ENCODE measurements at places on chromosomes 12 and 14.

DNA sequence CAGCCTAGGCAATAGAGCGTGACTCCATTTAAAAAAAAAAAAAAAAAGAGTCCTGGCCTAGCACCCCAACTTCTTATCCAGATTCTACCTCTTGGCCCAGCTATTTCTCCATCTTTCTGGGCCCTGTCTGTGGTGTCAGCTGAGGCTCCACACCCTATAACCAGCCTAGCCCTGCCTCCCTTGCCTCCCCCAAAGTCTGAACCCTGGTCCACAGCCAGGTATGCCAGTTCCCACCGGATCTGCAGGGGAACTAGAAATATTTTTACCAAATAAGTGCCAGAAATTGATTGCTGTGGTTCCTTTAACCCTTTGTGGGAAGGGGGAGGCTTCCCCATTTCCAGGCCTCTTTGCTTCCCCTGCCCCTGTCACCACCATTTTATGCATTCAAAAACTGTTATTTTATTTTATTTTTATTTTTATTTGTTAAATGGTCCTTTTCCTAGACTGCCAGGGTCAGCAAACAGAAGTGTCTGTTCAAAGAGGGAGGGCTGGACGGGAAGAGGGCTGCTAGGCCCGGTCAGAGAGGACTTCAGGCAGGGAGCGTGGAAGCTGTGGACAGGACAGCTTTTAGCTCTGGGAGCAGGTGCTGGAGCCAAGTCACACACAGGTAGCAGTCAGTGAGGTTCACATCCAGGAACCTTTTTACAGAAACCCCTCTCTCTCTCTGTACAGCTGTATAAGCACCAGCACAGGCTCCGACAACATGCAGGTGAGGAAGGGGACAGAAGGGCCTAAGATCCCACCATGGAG is 23.2 kb downstream of the TTC9 start:
- DNase-seq = no peak

DNA sequence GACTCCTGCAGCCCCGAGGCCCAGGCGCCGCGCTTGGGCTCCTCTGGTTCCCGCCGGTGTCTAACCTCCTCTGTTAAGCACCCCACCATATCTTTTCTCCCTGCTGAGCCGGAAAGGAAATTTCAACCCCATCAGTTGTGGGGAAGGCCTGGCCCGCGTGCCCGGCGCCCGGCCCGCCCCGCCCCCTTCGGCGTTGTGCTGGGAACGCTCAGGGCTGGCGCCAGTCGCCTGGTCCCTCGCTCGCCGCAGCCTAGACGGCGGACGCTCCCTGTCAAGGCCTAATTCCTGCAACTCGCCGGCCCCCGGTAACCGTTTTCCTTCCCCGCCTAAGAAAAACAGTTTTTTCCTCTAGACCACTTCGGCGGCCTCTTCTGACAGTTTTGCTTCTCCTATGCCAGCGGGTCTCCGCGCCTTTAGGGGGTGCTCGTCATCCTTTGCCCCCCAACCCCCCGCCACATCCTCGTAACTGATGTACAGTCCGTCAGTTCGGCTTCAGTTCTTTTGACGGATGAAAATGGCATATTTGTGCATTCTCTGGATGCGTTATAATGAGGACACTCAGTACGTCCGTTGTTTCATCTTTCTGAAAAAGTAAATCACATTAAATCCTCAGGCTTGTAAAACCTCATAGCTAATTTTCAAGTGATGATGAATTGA is 506 bp upstream of the NAP1L1 start:
- DNase-seq = no peak

- DNase-seq = no peak
Measured at GRCh38 chr12:3097186-3097804, 20.1 kb downstream of the TSPAN9 start.

GRCh38 chr12:20211541-20211940 is 156.8 kb upstream of the PDE3A start:
- no peak for DNase-seq

- DNase-seq = no peak
Measured at GRCh38 chr12:72135021-72135301, 137.2 kb upstream of the TRHDE start.

- DNase-seq = no peak
Measured at GRCh38 chr14:54702014-54702491, 135.1 kb downstream of the SAMD4A start.

DNA sequence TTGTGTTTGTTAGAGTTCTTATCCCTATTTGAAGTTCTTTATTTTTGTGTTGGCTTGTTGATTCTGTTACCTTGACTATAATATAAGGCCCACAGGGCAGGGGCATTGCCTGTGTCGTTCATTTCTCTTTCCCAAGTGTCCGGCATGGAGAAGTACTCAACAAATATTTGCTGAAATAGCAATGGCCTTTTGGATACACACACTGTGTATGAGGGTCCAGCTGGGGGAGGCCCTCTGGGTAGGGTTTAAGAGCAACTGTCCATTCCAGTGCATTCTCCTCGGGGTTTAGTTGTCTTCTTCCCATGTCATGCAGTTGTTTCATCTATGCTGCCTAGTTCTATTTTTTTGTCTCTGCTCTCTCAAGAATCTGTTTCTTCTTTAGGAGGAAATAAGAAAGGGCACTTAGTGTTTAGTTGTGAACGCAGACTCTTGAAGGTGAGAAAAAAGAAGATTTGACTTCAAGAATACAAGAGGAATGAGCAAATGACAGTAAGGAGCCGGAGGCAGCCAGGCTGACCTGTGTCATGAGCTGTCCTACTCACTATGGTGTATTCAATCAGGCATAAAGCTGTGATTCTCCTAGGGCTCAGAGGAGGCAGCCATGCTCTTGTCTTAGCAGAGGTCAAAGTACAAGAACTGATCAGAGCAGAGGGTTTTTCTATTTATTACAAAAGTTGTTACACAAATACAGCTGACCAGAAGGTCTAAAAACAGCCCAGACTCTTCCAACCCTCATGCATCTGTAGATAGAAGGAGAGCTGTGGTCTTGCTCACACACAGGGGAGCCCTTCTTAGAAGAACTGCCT is 10.2 kb downstream of the ERG28 start:
- DNase-seq = no peak

GRCh38 chr14:22622255-22622654 is 21.9 kb downstream of the OR6J1 start:
- no peak for DNase-seq

DNA sequence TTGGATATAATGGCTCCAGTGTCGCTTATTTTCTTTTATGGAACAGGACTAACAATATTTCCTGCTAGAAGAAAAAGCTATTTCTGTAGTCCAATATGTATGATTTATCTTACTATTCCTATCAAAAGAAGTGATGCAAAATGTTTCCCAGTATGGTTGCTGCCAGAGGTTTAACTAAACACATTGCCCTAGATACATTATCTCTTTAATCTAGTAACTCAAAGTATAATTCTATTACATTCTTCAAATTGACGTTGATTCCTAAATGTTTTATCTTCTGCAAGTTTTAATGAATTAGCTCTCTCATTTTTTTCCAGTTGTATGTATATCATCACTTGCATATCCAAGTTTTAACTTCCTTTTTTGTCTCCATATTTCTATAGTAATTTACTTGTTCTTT is 28.2 kb downstream of the GYS2 start:
- DNase-seq = no peak

DNA sequence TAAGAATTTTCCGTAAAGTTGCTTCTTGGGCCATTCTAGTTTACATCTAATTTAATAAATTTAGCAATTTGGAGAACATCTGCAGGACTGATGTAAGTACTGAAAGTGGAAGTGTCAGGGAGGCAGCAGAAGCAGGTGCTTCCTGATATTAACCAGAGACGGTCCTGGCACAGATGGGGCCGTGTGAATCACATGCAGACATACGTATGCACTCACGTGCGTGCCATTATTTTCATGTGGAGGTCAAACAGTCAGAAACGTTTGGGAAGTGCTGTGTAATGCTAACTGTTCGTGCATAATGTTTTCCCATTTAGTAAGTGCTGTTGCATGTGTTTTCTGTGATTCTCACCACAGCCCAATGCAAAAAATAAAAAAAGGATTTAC is 87.8 kb upstream of the DYNC1H1 start:
- DNase-seq = no peak

- DNase-seq = no peak
Measured at GRCh38 chr12:25785134-25785533, 173.3 kb upstream of the RASSF8 start.

DNA sequence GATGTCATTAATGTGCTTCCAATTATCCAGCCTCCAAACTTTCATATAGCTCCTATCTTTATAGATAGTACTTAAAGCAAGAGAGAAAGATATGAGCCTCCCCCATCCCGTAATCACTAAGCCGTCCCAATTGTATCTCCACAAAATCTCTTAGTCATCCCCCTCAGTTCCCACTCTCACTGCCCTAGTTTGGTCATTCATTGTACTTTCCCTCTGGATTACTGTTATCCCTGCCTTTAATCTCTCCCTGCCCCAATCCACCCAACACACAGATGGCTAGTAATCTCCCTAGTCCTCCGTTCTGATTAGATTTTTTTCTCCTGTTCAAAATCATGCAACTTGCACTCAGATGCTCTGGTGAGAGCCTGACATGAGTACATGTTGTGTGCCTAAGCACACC is 5.4 kb upstream of the BCAT1 start:
- no peak for DNase-seq

DNA sequence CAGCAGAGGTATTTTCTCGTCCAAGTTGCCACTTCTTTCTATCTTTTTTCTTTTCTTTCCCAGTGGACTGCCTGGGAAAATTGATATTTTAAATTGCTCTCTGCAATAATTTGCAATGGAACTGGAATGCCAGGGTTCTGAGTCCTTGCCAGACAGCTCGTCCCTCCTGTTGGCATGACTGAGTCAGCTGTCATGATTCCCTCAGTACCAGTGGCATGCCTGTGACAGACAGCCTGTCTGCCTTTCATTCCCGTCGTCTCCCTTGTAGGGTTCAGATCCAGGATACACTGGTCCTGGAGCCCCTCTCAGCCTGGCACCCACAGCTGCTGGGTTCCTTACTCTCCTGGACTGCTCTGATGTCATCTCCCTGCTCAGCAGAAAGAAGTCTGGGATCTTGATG is 84.8 kb downstream of the PTPN11 start:
- DNase-seq = no peak

DNA sequence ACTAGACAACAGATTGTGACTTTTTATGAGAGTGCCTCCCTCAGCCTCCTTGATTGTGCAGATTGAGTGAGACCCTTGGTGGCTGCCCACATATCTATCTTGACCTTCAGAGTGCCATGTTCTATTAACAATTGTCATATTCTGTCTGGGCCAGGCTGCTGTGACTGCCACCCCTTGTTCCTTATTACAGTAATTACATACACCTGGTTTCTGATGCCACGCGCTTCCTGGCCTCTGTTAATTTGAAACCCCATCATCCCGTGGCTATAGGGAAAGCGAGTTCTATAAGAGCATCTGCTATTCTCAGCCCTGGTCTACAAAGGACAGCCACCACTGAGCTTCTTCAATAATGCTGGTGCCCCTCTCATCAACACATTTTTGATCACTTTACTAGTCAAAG is 228.7 kb downstream of the PCNX1 start:
- no peak for DNase-seq

GRCh38 chr14:90179357-90179756 is 77.0 kb upstream of the PSMC1 start:
- no peak for DNase-seq

- DNase-seq = no peak
Measured at GRCh38 chr14:62777510-62777909, 267.7 kb downstream of the KCNH5 start.

DNA sequence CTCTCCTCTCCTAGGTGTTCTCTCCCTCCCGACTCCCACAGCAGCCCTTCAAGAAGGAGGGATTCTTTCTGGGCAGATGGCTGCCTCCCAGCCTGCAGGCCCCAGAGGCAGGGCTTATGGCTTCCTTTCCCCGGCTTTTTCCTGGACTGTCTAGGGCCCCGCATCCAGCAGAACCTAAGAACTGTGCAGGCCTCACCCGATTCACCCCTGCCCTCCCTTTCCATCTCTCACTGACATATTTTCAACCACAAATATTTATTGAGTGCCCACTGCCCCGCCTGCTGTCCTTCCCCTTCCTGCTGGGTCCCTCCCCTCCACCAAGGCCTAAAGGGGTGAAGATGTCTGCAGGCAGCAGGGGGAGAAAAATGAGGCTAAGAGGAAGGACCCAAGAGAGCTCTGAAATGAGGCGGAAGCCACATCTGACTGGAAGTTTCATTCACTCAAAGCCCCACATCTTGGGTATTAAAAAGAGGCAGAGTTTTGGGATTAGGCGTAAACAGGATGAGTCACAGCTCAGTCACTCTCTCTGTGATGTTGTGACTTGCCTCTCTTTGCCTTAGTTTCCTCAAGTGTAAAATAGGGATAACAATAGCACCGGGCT is 2.9 kb downstream of the SCNN1A start:
- DNase-seq = peak; percentile 27

GRCh38 chr12:4037747-4038312 is 164.6 kb upstream of the PARP11 start:
- peak; percentile 20 for DNase-seq

- no peak for DNase-seq
Measured at GRCh38 chr14:101137234-101137633, 233.7 kb upstream of the RTL1 start.

GRCh38 chr14:72500234-72500838 is 393.6 kb downstream of the DPF3 start:
- no peak for DNase-seq

DNA sequence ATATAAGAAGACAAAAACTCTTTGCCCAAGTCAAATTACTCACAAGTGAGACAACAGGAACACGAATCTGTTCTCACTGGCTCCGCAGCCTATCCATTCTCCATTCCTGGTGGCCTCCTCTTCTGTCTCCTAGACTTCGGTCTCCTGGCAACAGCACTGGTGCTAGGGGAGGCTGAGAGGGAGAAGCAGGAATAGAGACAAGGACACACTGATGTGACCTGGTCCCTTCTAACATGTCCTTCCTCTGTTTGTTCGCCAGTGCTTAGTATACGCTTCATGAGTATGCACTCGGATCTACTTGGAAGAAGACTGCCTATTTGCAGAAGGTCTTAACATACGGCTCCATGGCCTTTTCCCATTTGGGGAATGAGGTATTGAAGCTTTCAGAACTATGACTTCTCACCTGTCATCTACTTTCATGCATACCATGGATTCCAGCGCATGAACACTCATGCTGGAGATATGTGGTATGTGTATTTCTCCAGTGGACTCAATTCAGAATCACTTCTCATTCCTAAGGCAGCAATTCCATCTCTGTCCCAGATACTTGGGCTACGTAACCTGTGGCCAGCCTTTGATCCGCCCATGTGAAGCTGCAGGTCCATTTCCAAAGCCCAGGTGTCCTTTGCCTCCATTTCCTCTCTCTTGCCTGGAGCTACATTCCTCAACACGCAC is 33.9 kb downstream of the BHLHE41 start:
- DNase-seq = peak; percentile 15

GRCh38 chr14:92651758-92652406 is 96.5 kb downstream of the LGMN start:
- DNase-seq = no peak

DNA sequence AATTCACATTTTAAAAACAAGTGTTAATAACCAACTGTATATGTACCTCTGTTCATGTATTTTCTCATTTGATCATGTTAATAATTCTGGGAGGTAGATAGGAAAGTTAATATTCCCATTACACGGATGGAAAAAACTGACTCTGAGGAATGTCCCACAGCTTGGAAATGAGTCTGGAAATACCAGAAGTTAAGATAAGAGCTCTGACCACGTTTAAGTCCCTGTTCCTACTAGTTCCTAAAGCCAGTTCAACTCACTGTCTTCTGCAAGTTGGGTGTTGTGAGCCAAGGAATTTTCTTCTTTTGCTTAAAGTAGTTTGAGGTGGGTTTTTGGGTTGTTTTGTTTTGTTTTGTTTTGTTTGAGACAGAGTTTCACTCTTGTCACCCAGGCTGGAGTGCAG is 104.5 kb downstream of the TMEM30B start:
- DNase-seq = no peak

GRCh38 chr12:88433997-88434703 is 146.1 kb downstream of the KITLG start:
- no peak for DNase-seq

GRCh38 chr12:88400302-88400701 is 180.0 kb downstream of the KITLG start:
- DNase-seq = no peak
